ENCODE measurements at places on chromosomes 12 and 14. TPM values are rescaled to one million over a fixed set of nuclear protein-coding genes. Genes with fewer than 3 reads are reported as not detected.

Gene TMEM63C
- total RNA-seq = 6.4 TPM

Gene TSHR
- not detected for total RNA-seq

Gene RNASE7
- not detected for total RNA-seq

Gene DPF3
- 1.0 TPM for total RNA-seq

Gene POLE2
- total RNA-seq = 76.5 TPM

Gene KCNA5
- 0.62 TPM for total RNA-seq

Gene CAPS2
- 7.4 TPM for total RNA-seq

Gene BMP4
- total RNA-seq = 3.9 TPM

Gene TXNDC16
- total RNA-seq = 13.6 TPM

Gene P2RX2
- total RNA-seq = 3.0 TPM

Gene TMCC3
- 2.4 TPM for total RNA-seq

Gene PCNX1
- total RNA-seq = 53.1 TPM

Gene LRRC43
- total RNA-seq = not detected

Gene LMBR1L
- 33.9 TPM for total RNA-seq

Gene RTN1
- total RNA-seq = 4.3 TPM

Gene RERG
- total RNA-seq = 1.5 TPM

Gene RNASE9
- total RNA-seq = 0.24 TPM

Gene CLEC2D
- 7.1 TPM for total RNA-seq

Gene WSCD2
- 0.58 TPM for total RNA-seq
